ENCODE measurements at places on chromosomes 4 and X. TPM values are rescaled to one million over a fixed set of nuclear protein-coding genes. Genes with fewer than 3 reads are reported as not detected.

DNA sequence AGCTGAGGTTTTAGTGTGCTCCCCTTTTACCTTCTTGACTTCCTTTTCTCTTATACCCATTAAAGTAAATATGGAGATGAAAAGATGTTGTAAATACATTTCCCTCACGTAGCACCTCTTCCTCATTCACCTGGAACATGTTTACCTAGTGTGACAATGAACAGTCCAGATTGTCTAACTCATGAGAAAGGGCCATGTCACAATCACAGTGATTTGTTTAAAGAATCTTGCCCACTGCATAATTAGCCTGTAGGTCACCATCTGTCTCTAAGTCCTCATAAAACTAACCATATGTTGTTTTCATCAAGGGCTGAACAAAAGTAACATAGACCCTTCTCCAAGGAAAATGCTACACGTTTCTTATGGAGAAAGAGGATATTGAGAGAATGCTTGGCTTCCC lies 85.7 kb downstream of the TSPAN5 start:
- DNase-seq, result no peak

DNA sequence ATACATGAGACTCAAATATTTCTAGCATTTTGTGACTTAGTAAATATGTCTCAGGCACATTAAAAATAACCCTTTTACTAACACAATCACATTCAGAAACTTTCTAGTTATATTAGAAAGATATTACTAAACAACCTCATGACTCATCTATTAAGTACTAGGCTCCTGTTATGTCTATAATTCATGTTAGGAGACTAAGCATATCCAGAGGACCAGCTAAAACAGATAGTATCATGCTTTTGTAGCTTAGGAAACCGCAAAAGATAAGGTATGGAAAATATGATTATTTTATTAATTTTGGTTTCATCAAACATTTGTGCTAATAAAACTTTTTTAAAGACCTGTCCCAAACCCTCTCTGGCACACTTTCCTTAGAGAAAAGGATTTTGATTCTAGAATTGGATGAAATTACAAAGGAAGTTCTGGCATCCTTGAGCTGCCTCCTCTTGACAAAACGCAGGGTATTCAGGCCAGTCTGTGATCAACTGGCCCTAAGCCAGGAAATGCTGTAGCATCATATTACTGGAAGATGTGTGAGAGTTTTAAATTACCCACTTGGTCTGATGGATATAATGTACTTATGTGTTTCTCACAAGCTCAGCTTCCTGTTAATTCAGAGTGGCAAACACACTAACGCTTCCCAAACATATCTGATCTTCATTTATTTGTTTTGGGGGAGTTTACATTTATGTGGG lies 60.4 kb downstream of the NRK start:
- peak; percentile 39 for DNase-seq

Gene FAM184B
- 0.03 TPM for total RNA-seq

Gene LRRC66
- not detected for total RNA-seq

DNA sequence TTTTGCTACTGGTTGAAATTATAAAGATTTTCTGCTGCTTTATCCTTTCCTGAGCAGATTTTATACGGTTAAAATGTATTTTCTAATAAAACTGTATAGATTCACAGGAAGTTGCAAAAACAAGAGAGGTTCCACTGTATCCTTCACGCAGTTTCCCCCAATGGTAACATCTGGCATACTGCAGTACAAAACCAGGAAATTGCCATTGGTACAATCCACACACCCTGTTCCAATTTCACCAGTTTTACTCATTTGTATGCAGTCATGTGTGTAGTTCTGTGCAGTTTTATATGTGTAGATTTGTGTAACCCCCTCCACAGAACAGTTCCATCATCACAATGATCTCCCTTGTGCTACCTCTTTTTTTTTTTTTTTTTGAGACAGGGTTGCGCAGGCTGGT lies 20.0 kb downstream of the DDX3X start:
- DNase-seq, result no peak

GRCh38 chr4:150302553-150302952 lies 224.3 kb downstream of the DCLK2 start:
- peak; percentile 66 for DNase-seq

DNA sequence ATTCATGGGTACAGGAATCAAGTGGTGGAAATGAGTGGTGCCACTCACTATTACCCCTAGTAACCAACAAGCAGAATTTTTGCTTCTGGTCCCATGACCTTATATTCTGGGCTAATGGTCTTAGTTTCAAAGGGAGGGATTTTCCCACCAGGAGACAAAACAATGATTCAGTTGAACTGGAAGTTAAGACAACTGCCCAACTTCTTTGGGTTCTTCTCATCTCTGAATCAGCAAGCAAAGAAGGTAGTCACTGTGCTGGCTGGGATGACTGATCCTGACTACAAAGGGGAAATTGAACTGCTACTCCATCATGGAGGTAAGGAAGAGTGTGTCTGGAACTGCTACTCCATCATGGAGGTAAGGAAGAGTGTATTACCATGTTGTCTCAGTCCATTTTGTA lies 87.2 kb downstream of the IL13RA2 start:
- peak; percentile 3 for DNase-seq

Gene XAGE2
- total RNA-seq, result not detected

- peak; percentile 9 for DNase-seq
Measured at GRCh38 chrX:109294097-109294814, 187.6 kb downstream of the GUCY2F start.

GRCh38 chrX:131571348-131571747 lies 27.5 kb downstream of the OR13H1 start:
- DNase-seq, result no peak

DNA sequence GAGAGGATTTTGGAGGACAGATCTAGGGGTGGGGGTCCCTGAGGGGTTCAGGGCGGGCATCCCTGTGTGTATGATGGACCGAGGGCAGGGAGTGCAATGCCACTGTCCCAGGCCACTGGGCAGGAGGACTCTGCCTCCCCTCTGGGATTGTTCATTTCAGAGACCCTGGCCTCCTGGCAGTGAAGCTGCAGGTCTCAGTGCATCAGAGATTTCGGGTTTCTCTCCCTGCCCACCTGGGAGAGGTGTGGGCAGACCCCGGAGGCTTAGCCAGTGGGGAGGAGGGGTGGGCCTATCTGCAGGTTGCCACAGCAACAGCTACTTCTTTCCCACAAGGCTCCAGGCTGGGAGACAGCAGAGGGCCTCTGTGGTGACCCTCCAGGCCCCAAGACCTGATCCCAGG lies 80.1 kb upstream of the LRPAP1 start:
- DNase-seq, result no peak

GRCh38 chr4:184762100-184762499 lies 28.2 kb upstream of the CENPU start:
- DNase-seq, result no peak

Gene ATP2B3
- total RNA-seq, result not detected

DNA sequence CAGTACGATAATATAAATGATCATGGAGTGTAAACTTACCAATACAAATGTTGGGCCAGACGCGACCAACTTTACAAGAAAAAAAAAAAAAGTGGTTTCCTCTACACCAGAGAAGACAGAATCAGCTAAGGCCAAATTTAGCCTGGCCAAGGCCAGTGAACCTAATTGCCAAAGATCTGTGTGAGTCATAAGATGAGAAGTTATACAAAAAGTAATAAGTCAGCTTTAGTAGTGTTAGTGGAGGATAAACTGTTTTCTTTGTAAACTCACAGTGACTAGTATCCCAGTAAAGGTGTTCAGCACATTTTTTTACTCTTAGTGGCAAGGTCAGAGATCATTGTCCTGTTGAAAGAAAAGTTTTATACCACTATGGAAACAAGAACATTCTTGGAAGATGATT lies 531.4 kb upstream of the TECRL start:
- DNase-seq, result no peak

- DNase-seq, result peak; percentile 11
Measured at GRCh38 chr4:18075823-18076433, 54.4 kb upstream of the LCORL start.

Gene RNF212
- not detected for total RNA-seq

DNA sequence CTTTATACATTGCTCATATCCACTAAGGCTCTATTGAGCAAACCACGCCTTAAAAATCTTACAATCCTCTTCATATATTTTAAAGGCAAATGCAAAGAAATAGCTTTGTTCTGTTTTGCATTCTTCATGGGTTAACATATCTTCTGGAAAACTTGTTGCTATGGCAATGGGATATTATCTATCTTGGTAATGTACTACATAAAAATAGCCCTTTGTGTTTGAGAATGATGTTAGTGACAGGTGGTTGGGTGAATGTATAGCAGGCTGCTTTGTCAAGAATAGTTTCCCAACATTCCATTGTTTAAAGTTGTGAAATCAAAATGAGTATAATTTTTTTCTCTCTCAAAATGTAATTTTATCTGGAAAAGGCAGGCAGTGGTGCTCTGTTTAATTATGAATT lies 16.8 kb downstream of the REPS2 start:
- no peak for DNase-seq

Gene BCLAF3
- 10.3 TPM for total RNA-seq

Gene H2BW2
- not detected for total RNA-seq

Measured in Daoy (cell line).